ENCODE measurements at places on chromosomes 11 and 22. TPM values are rescaled to one million over a fixed set of nuclear protein-coding genes. Genes with fewer than 3 reads are reported as not detected.

Gene ART5
- not detected for total RNA-seq

Gene YPEL4
- total RNA-seq = not detected

Gene SUSD2
- total RNA-seq = 0.02 TPM

Gene NKAPD1
- 19.5 TPM for total RNA-seq

Gene CD3E
- not detected for total RNA-seq

Gene VPREB1
- total RNA-seq = not detected

Gene GAL3ST1
- not detected for total RNA-seq

Gene PEX26
- 17.8 TPM for total RNA-seq

Gene TMPRSS5
- total RNA-seq = 0.15 TPM

Gene TKFC
- total RNA-seq = 43.6 TPM

Gene TPP1
- total RNA-seq = 2.9 TPM

Gene KDM4D
- total RNA-seq = 0.57 TPM

Gene C11orf86
- total RNA-seq = not detected

Gene POU2AF1
- not detected for total RNA-seq

Gene CD3D
- total RNA-seq = not detected

Gene TSGA10IP
- not detected for total RNA-seq

Gene ARHGAP42
- total RNA-seq = 5.6 TPM

Gene TMPRSS13
- total RNA-seq = not detected

Gene FJX1
- 30.0 TPM for total RNA-seq

Gene OLFML1
- total RNA-seq = 0.05 TPM

Gene ADAMTS8
- total RNA-seq = 0.02 TPM

Gene RAB3IL1
- 4.6 TPM for total RNA-seq

Gene PGA5
- not detected for total RNA-seq

Gene LSP1
- not detected for total RNA-seq

Gene FOSL1
- total RNA-seq = 56.1 TPM

Data from NCI-H460 (cell line).